ENCODE measurements at places on chromosomes 13 and 19.

DNA sequence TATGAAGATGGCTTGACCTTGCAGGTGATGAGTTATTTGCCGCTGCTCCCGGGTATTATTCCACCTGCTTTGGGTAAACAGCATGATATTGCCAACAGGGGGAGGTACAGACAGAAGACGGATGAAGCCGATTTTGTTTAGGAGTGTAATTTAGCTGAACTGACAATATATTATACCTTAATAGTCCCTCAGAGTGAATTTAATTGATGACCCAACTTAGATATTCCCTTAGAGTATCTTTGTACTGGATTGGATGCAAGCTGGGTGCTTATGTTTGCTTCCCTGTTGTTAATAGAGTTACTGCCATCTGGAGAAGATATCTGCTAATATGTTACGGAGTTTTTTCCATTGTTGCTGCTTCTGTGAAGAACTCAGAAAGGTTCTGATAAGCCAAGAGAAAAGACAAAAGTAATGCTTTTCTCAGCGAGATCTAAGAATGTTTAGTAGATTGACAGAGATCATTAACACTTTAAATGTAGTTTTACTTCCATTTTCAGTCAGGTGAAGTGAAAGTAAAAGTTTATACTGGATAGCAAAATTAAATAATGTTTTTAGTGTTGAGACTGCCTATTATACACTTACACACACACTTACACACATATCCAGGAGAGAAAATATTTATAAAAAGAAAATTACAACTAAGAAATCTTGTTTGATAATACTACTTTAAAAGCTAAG lies 2220.8 kb upstream of the PCDH20 start:
- DNase-seq = no peak

- DNase-seq = no peak
These were observed 58.9 kb downstream of the TMED1 start for GRCh38 chr19:10776900-10777650.

GRCh38 chr19:30084390-30084819 lies 142.4 kb downstream of the URI1 start:
- no peak for DNase-seq

- DNase-seq = no peak
These were observed 65.6 kb upstream of the TDRD3 start for GRCh38 chr13:60331249-60332012.

- DNase-seq = no peak
These were observed 107.5 kb upstream of the MBNL2 start for GRCh38 chr13:97114651-97115050.

DNA sequence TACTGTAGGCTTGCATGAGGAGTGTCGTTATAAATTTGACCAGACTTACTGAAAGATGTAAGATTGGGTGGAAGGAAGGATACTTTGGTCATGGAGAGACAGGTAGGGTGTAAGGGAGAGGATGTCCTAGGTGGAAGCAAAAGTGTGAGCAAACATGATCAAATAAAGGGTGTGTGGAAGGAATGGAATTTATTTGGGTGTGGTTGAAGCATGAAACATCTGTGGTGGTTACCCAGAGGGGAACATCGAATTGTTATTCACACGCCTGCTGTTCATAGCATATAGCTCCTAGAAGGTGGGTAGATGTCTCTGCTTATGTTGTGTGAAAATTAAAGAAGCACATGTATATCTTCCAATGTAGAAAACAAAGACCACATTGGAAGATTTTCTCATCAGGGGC lies 157.7 kb downstream of the ATP8A2 start:
- no peak for DNase-seq

DNA sequence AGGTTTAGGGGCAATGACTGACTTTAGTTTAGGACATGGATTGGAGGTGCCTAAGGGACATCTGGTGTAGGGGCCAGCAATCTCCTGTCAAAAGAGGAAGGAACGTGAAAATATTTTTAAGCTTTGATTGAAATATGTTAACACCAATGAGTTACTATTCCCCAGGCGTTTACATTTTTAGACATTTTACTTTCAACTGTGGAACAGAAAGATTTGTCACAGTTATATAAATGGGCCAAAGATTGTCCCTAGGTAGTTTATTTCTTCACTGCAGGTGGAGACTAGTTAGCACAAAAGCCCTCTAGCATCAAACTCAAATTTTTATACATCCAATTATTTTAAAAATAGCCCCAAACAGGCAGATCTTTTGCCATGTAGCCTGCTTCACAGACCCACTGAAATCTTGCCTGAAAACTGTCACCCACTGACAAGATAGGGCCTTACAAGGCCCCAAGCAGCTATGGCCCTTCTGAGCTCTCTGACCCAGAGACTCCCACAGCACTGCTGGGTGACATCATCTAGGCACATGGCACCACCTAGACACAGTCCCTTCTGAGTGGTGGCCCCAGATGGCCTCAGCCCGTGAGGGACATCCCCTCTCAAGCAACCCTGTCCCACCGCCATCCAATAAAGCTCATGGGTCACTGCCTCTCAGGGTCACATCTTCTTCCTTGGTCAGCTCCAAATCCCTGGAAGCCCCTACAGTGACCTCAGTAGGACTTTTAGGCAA lies 64.8 kb upstream of the DOCK9 start:
- no peak for DNase-seq

GRCh38 chr13:40190641-40191100 lies 475.8 kb downstream of the FOXO1 start:
- peak; percentile 47 for DNase-seq

All from stimulated activated CD8-positive, alpha-beta memory T cell treated with anti-CD3 and anti-CD28 coated beads, Interleukin-2, amount 100 ng/mL, for 1 hour (primary cell).